ENCODE measurements at places on chromosomes 6 and 20. TPM values are rescaled to one million over a fixed set of nuclear protein-coding genes. Genes with fewer than 3 reads are reported as not detected.

The KCNK5 gene
- total RNA-seq: 20.0 TPM

The MRAP2 gene
- 3.3 TPM for total RNA-seq

The PAX1 gene
- not detected for total RNA-seq

The ZNF322 gene
- 15.6 TPM for total RNA-seq

DNA sequence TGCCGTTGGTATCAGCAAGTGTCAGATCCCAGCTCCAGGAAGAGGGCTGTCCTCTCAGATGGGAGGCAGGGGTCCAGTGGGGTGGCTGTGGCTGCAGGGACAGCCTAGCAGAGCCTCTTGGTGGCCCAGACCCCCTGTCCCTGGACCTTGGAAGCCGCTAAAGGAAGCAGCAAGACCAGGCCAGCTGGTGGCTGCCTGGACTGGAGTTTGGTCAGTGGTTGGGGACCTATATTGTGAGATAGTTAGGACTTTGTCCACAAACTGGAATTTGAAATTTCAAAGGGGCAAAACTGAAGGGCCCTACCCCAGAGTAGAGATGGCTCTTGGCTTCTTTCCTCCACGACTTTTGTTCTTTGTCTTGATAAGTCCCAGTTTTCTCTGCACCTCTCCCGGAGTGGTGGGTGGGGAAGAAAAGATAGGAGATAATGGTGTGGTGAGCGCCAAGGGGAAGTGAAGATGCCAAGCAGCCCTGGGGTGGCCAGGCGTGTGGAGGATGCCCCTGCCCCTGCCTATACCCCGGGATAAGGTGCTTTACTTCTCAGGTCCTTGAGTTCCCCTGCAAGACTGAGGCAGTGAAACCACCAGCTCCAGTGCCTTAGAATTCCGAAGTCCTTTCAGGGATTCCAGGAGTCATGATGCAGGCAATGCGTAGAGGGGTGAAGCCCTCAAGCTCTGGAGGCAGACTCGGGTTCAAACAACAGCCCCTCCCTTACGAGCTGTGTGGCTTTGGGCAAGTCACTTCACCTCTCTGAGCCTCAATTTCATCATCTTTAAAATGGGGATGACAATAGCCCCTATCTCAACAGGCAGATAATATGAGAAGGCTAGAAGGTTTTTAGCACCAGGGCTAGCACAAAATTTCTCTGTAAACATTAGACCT is 40.2 kb downstream of the HNF4A start:
- no peak for DNase-seq

- DNase-seq: no peak
These were observed 31.0 kb downstream of the STAU1 start for GRCh38 chr20:49157146-49157545.

DNA sequence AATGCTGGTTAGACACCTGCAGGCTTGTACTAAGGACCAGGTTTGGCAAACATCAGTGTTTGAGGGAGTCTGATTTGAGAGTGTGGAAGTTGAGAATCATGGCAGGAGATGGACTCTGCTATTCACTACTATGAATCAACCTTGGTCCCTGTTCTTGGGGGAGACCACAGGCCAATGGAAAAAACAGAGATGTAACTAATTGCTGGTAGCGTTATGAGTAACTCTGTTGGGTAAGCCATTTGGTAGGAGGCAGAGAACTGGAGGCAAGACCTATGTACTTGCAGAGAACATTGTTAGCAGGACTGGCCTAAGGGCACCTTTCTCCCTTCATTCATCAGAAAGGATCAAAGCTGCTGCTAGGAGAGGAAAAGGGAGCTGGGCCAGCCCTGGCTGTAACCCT is 8.3 kb upstream of the WFDC2 start:
- DNase-seq: no peak
